Pancreas (tissue), 10 donors: ENCODE measurements at places on chromosomes 7 and 10.

DNA sequence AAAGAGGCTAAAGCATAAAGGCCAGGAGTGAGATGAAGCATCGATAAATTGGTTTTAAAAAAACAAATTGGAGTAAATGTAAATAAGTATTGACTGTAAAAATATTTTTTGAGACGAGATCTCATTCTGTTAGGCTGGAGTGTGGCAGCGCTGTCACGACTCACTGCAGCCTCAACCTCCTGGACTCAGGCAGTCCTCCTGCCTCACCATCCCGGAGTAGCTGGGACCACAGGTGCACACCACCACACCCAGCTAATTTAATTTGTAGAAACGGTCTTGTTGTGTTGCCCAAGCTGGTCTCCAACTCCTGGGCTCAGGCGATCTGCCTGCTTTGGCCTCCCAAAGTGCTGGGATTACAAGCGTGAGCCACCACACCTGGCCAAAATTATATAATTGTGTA, 17.8 kb downstream of the HNRNPA2B1 start:
- DNase-seq: no peak

DNA sequence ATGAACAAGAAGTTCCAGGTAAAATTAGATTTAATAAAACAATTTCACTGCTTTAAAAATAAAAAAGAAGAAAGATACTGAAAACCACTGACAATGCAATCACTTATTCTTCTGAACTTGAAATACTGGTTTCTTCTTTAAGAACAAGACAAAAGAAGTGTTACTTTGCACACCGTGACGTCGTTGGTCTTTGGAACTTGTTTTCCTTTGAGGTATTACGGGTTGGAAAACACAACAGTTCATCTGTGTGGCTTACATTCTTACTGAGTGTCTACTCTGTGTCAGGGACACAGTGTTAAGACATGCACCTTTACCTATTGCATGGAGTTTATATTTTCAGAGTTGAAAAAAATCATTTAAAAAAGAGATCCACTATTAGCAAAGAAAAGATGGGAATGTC, 41.3 kb upstream of the UCN3 start:
- DNase-seq: no peak

DNA sequence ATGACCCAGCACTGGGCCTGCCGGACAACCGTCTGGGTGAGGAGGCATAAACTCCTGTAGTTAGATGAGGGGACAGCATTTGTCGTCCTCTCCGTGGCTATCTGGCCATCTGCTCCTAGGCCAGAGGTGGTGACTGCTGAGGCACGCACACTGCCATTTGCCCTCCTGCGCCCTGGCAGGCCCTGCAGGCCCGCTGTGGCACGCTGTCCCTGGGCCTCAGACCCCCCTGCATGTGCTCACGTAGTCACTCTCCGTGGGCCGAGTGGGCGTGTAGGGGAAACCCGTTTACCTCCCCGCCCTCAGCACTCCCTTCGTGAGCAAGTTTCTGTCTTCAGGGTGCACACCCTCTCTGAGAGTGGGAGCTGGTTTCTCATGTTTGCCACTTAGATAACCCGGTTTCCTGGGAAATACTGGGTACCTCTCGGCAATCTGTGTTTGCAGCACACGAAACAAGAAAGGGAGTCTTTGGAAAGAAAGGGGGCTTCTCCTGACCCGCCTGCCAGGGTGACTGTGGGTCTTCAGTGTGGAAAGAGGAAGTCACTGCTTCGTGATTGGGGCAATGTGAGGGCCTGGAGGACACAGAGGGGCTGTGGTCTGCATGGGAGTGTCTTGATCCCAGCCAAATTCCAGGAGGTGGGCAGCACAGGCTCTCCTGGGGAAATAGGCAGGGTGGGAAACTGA, 10.8 kb downstream of the ADAMTS14 start:
- no peak for DNase-seq

GRCh38 chr7:47953822-47954221, 5.6 kb upstream of the PKD1L1 start:
- DNase-seq: no peak

DNA sequence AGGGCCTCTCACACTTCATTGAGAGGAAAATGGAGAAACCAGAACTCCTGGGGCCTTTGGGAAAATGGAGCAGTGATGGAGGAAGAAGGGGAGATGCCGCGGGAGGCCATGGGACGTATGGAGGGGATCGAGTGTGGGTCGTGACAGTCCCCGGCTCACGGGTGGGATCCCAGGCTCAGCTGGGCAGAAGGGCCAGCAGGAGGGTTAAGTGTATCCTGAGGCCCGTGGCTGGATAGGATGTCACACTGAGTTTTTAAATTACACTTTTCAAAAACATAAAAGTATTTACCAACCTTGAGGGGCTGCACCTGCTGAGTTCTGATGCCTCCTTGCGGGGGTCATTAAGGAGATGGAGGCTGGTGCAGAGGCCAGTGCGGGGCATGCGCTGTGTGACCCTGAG, 28.0 kb upstream of the PSMG3 start:
- no peak for DNase-seq

GRCh38 chr10:69884024-69884367, 82.3 kb downstream of the COL13A1 start:
- no peak for DNase-seq

DNA sequence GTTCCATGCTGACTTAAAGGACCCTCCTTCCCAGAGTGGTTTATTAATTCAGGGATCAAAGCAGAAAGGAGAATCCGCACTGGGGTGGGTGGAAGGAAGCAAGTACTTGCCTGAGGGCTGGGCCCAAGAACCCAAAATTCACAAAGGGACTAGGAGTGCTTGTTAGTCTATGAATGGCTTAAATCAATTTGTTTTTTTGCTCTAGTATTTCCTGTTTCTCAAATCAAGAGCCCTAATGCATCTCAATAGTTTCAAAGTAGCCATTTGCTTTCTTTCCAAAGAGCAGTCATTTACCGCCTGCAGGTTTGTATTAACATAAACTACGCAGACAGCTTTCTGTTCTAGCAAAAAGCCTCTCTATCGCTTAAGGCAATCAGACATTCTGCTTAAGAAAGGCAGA, 44.2 kb upstream of the SLC35G1 start:
- DNase-seq: no peak

GRCh38 chr10:86647773-86648703, 6.3 kb upstream of the OPN4 start:
- DNase-seq: no peak

DNA sequence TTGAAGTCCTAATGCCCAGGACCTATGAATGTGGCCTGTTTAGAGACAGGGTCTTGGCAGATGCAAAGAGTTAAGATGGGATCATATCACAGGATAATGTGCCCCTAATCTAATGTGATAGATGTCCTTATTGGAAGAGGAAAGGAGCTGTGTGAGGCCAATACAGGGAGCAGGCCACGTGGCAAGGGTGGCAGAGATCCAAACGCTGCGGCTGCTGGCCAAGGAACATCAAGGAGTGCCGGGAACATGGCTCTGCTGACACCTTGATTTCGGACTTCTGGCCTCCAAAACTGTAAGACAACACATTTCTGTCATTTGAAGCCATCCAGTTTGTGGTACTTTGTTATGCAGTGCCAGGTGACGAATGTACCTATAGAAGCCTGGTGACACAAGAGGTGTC, 37.7 kb upstream of the EZH2 start:
- DNase-seq: peak; percentile 62

GRCh38 chr10:49049660-49050059, 65.7 kb downstream of the VSTM4 start:
- DNase-seq: no peak

- DNase-seq: no peak
Measured at GRCh38 chr7:32535162-32535702, 39.9 kb downstream of the AVL9 start.

DNA sequence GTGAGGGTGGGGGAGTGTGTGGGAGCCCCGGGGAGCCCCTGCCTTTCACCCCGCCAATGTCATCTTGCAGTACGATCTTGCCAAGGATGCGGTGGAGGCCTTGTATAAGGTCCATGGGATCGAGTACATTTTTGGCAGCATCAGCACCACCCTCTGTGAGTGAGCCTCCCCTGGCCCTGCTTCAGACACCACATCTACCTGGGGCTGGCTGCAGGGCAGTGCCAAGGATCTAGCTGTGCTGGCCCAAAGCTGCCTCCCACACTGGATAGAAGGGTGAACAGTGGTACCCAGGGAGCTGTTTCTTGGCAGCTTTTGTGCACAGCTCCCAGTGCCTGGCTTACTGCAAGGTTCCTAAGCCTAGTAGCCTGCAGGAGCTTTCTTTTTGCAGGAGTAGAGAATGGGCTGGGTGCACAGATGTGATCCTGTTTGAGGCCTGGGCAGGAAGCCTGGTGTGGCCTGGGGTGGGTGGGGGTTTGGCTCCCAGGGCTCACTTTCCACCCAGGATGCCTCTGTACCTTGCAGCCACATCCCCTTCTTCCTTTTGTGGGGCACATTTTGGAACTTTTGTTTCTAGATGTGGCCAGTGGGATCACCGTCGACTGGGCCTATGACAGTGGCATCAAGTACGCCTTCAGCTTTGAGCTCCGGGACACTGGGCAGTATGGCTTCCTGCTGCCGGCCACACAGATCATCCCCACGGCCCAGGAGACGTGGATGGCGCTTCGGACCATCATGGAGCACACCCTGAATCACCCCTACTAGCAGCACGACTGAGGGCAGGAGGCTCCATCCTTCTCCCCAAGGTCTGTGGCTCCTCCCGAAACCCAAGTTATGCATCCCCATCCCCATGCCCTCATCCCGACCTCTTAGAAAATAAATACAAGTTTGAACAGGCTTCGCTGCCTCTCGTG, 12.2 kb upstream of the CPA1 start:
- no peak for DNase-seq

- no peak for DNase-seq
Measured at GRCh38 chr7:155303039-155303593, 5.4 kb downstream of the INSIG1 start.

GRCh38 chr10:71423250-71423649, 26.5 kb downstream of the CDH23 start:
- DNase-seq: no peak

- DNase-seq: no peak
Measured at GRCh38 chr10:116125180-116125579, 147.8 kb downstream of the GFRA1 start.

DNA sequence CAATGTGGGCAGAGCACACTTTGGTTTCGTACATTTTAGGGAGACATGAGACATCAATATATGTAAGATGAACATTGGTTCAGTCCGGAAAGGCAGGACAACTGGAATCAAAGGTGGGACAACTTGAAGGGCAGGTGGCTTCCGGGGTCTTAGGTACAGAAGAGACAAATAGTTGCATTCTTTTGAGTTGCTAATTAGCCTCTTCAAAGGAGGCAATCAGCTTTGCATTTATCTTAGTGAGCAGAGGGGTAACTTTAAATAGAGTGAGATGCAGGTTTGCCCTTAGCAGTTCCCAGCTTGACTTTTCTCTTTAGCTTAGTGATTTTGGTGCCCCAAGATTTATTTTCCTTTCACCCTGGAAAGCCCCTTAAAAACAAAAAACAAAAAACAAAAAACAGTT, 21.3 kb downstream of the ZNF487 start:
- DNase-seq: no peak

- no peak for DNase-seq
Measured at GRCh38 chr10:77448226-77448625, 189.4 kb downstream of the KCNMA1 start.
